Activated CD4-positive, alpha-beta T cell treated with anti-CD3 and anti-CD28 coated beads, Interleukin-2, amount 10 ng/mL, durations not matched to agents 24 days and 14 days (primary cell): ENCODE measurements at places on chromosomes 4 and X. TPM values are rescaled to one million over a fixed set of nuclear protein-coding genes. Genes with fewer than 3 reads are reported as not detected.

Gene HTRA3
- total RNA-seq, result 0.12 TPM in 1 of 2 replicates, not detected in the other

Gene PPARGC1A
- total RNA-seq, result not detected in 2 replicates

Gene F8A2
- not detected in 2 replicates for total RNA-seq

Gene BTK
- not detected in 2 replicates for total RNA-seq

Gene MGARP
- total RNA-seq, result 0.14 and 0.21 TPM in 2 replicates
